ENCODE measurements at places on chromosomes 3 and 15. TPM values are rescaled to one million over a fixed set of nuclear protein-coding genes. Genes with fewer than 3 reads are reported as not detected.
A peak's percentile ranks its signal among the peaks of the same experiment; 100 is the strongest.

Gene ANKRD34C
- total RNA-seq, result not detected

Gene GRK7
- 0.33 TPM for total RNA-seq

GRCh38 chr3:14803101-14803980 lies 15.4 kb upstream of the FGD5 start:
- no peaks in the 10 kb centered on the region for H3K36me3 ChIP-seq
- no peaks in the 10 kb centered on the region for H3K4me1 ChIP-seq
- DNase-seq, result no peak
- peak overlapping the region; percentile 78 for H3K27ac ChIP-seq
- H3K4me3 ChIP-seq, result no peak overlapping the region

DNA sequence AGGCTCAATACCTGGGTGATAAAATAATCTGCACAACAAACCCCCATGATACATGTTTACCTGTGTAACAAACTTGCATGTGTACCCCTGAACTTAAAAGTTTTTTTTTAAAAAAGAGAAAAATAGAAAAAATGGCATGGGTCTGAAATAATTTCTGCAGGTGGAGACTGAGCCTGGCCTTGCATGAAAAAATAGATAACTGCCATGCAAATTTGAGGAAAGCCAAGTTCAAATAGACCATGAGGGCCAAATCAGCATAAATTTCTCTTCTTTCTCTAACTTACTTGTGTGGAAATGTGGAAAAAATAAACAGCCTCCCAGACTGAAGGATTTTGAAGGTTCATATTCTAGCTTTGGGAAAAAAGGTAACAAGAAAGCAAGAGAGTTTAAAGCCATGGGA lies 744 bp upstream of the ACKR4 start:
- H3K36me3 ChIP-seq, result no peaks in the 10 kb centered on the region
- no peak overlapping the region for H3K4me3 ChIP-seq
- DNase-seq, result no peak
- no peaks in the 10 kb centered on the region for H3K27me3 ChIP-seq
- H3K27ac ChIP-seq, result no peak overlapping the region
